Neural progenitor cell (in vitro differentiated cells): ENCODE measurements at places on chromosomes 3 and 15. TPM values are rescaled to one million over a fixed set of nuclear protein-coding genes. Genes with fewer than 3 reads are reported as not detected.

Gene LSG1
- 31.0 and 41.2 TPM in 2 replicates for total RNA-seq

Gene TRANK1
- total RNA-seq: 10.5 and 12.1 TPM in 2 replicates

Gene CCR1
- total RNA-seq: 0.19 TPM in 1 of 2 replicates, not detected in the other

Gene ADAMTS9
- 32.1 and 47.7 TPM in 2 replicates for total RNA-seq

Gene GOLGA6L7
- not detected in 2 replicates for total RNA-seq

Gene AHSG
- not detected in 2 replicates for total RNA-seq

Gene ALDH1A2
- 30.8 and 52.5 TPM in 2 replicates for total RNA-seq

Gene KAT2B
- total RNA-seq: 11.4 and 21.6 TPM in 2 replicates

Gene SCN5A
- 3.9 and 4.6 TPM in 2 replicates for total RNA-seq

DNA sequence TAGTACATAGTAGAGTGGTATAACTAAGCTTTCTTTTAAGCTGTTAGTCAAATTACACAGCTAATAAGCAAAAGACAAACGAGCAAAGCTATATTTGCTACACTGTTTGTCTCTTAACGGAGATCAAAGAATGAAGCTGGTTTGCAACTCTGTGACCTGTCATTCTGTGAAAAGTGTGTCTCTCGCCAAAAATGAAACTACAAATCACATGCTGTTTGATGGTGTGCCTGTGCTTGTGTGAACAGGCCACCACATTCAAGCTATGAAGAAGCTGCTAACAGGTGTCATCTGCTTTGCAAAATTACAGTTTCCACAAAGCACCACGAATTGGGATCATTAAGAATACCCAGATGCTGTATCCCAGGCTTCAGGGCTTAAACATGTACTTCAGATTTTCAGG lies 667.8 kb upstream of the NAALADL2 start:
- no peak for DNase-seq

DNA sequence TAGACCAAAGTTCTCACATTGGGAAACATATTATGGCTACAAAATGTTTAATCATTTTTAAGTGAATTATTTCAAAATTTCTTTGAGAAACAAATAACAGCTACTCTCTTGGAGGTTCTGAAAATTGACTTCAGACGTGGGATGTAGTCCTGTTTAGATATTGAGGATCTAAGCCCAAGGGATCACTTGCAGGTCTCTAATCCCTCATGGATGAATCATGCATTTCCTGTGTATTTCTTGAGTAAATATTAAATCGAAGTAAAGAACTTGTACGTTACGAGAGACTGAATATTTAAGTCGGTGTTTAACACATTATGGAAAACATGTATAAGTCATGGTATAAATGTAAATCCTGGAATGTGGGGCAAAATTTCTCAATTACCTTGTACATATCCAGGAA lies 119.8 kb downstream of the EPHA3 start:
- no peak for DNase-seq

GRCh38 chr15:88057836-88058235 lies 198.7 kb downstream of the NTRK3 start:
- DNase-seq: no peak

GRCh38 chr15:81000144-81000623 lies 539 bp upstream of the TLNRD1 start:
- no peak for DNase-seq

- DNase-seq: peak; percentile 87
Observed at GRCh38 chr3:112111785-112112402, 21.2 kb downstream of the GCSAM start.

DNA sequence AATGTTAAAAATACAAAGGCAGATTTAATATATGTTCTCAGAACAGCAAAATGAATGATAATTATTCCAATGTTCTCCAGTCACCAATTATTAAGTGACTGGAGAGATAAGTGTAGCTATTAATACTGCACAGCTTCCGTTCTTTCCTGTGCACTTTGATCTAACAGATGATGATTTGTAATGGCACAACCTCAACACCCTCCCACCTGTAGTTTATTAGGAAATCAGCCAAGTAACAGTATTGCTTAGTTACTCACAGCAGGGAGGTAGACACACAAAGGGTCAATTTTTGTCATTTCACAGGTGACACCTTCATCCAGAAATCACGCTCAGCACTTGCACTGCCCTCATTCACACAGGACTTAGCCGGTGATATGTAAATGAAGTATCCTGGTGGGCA lies 688.1 kb downstream of the EPHA3 start:
- DNase-seq: no peak

GRCh38 chr3:39757307-39757706 lies 52.1 kb upstream of the MYRIP start:
- no peak for DNase-seq

DNA sequence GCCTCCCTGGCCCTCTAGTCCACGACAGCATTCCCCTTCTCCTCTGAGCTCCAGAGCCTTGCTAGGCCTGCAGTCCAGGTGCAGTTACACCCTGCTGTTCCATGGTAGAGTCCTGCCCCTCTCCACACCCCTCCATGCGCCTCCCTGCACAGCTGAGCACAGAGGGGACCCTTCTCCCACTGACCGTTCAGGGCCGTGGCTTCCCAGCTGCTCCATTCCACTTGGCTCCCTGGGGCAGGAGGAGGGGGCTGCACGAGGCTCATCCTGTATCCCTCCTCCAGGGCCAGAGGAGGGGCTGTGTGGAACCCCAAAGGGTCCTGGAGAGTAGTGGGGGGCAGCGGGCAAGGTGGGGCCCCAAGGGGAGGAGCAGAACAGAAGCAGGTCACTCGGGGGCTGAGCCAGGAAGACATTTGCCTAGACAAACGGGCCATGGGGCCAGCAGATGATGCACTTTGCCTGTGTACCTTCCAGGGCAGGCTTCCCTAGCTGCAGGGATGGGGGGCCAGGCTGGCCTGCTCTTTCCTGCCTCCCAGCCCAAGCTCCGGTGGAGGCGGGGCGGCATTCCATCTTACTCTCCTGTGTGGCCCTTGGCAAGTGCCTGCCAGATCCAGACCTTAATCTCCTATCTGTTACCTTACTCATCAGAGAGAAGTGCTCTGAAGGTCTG lies 20.7 kb upstream of the GOLGA6C start:
- DNase-seq: peak; percentile 10

GRCh38 chr15:31467361-31467760 lies 140.7 kb downstream of the KLF13 start:
- DNase-seq: no peak

DNA sequence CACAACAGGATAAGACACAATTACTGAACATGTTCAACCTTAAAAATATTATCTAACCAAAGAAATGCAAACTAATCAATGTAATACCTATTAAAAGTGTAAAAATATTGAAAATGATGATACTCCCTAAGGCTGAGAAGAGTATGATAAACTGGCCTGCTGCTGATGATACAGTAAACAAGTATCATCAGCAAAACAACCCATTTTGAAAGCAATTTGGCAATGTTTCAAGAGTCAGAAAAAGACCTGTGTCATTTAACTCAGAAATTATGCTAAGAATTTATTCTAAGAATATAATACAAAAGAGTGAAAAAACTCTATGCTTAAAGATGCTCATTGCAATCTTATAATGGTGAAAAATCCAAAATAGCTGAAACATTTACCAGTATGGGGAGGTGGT lies 22.1 kb downstream of the CCDC191 start:
- no peak for DNase-seq

- DNase-seq: no peak
Observed at GRCh38 chr15:59116141-59116540, 11.2 kb downstream of the CCNB2 start.

DNA sequence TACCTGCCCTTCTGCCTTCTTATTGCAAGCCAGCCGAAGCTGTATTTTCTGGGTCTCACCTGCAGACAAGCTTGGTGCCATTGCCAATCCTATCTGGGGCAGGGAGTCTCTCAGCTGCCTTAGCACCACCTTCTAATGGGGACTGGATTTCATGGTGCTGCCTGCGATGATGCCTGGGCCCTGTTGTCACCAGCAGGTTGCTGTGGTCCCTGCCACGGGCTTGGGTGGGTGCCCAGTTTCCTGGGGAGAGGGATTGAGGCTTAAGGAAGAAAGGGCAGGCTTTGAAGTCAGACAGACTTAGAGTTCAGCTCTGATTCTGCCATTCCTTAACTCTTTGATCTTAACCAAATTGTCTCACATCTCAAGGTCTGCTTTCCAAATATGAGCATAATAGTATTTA lies 87.4 kb upstream of the CD96 start:
- no peak for DNase-seq

GRCh38 chr3:106963442-106963841 lies 413.8 kb upstream of the CCDC54 start:
- DNase-seq: no peak

DNA sequence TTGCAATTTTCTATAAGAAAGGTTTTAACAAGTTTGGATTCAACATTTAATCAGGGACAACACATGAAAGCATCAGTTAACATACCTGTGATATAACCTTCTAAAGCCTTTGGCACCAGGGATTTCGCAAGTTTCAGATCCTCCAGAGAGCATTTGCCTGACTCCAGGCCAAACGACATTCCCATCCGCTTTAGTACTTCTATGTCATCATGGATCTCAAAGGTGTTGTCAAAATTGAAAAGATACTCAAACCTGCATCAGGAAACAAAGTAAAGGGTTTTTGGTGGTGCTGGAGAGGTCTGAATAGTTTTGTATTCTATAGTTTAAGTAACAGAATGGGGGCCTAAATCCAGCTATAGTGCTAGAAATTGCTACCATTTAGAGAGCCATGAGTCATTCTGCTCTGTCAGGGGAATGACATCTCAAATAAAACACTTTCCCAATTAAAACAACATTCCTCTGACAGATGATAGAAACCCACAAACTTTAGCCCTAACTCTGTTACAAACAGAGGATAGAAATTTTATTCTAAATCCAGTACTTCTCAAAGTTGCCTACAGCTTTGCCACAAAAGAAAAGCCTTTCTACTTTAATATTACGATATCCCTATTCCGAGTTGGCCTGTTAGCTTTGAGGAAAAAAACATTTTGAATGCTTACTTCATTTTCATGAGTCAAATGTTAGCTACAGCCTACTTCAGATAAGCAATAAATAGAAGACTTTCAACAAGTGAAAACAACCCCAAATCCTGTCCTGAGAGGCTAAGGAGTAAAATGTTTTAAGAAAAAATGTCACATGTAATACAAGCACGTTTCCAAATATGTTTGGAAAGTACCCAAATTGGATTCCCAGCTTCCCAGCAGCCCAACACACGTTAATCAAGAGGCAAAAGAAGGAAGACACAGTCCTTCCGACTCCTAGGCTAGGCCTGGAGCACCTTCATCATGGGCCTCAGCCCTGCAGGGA lies 83.4 kb downstream of the ATP1B3 start:
- DNase-seq: no peak

GRCh38 chr3:115760716-115761115 lies 137.4 kb downstream of the GAP43 start:
- DNase-seq: no peak

DNA sequence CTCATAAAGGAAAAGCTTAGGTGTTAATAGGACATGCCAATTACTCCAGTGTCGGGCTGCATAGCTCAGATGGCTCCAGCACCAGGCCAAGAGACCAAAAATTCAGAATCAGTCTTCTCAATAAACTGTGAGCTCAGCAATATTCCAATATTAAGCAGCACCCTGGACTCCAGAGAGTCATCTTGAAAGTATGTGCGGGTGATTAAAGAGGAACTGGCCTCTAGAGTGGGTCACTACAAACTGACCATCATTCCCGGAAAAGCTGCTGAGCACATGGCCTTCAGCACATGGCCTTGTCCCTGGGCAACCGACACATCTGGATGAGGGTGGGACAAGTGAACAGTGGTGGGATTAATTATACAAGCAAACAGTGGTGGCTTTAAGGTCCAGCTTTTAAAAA lies 59.0 kb downstream of the MAGI1 start:
- no peak for DNase-seq

GRCh38 chr3:98954242-98954641 lies 52.7 kb upstream of the DCBLD2 start:
- no peak for DNase-seq

- DNase-seq: peak; percentile 90
Observed at GRCh38 chr3:48661501-48662144, 1.1 kb downstream of the CELSR3 start.

GRCh38 chr3:160879859-160880258 lies 123.8 kb downstream of the PPM1L start:
- DNase-seq: no peak

DNA sequence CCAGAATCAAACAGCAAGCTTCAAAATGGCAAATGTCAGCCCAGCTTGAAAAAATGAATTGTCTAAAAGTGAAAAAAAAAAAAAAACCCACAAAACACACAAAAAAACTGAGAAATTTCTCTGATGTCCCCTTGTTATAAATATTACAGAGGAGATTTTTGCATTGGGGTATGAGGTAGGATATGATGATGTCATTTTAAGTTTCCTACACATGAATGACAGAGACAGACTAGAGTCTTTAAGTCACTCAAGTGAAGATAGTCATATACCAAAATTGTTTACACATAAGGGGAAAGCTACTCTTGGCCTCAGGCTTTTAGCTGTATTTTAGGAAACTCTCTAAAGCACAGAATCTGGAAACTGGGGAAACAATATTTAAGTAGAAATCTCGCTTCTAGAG lies 32.9 kb downstream of the TIMP4 start:
- no peak for DNase-seq

DNA sequence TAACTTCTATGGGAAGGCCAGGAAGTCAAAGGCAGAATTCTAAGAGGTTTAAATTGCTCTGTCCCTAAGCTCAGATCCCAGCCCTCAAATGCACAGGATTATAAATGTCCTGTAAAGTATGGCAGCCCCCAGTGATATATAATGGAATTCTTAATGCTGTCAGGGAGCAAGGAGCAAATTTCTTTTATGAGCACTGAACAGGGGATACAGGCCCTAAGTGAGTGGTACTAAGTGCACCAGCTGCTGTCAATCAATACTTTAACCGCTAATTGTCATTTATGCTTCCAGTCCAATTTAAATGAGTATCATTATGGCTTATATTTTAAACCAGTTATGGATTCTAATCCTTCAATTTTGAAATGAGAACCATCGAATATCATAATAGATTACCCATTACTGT lies 4.7 kb downstream of the SLC9A9 start:
- DNase-seq: no peak

- no peak for DNase-seq
Observed at GRCh38 chr3:81105789-81106488, 655.5 kb downstream of the GBE1 start.

DNA sequence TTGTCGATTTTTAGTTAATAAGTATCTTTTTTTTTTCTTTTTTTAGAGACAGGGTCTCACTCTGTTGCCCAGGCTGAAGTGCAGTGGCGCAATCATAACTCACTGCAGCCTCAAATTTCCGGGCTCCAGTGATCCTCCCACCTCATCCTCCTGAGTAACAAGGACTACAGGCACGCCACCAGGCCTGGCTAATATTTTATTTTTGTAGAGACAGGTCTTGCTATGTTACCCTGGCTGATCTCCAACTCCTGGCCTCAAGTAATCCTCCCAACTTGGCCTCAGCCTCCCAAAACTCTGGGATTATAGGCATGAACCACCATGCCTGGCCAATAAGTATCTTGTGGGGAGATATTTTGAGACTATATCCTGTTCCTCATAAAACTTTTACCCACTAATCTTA lies 29.4 kb upstream of the ARID3B start:
- DNase-seq: no peak

DNA sequence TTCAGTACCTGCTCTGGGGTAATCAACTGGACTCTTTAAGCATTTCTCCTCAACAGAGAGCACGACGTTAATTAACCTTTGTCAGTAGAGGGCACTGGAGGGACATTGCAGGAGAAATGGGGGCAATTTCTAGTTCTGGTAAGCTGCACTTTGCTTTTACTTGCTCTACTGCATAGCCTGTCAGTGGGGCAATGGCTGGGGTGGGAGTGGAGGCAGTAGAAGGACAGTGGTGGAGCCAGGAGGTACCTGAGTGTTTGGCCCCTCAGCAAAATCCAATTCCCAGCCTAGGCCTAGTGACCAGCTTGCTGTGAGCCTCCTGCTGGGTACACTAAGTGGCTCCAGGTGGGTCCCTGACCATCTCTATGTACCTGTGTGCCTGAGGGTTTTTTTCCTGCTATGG lies 18.3 kb upstream of the MED12L start:
- DNase-seq: no peak

- DNase-seq: no peak
Observed at GRCh38 chr3:184348057-184348382, 10.6 kb downstream of the FAM131A start.
